CD14-positive monocyte (primary cell): ENCODE measurements at places on chromosomes 5 and 9.

DNA sequence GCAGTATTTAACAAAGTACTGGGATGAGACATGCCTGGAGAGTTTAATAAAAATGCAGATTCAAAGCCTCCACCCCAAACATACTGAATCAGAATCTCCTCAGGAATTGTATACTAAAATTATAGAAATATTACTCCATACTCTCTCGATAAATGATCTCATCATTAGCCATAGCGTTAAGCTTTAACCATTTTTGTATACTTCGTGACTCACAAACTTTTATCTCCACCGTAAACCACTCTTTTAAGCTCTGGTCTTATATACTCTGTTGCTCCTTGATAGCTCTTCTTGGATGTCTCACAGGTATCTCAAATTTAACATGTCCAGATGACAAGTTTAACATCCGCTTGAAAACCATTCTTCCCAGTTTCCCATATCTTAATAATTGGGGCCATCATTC, 327.8 kb downstream of the ADGRV1 start:
- no peak for DNase-seq

- DNase-seq: no peak
These were observed 198.6 kb upstream of the CDH6 start for GRCh38 chr5:30994902-30995301.

DNA sequence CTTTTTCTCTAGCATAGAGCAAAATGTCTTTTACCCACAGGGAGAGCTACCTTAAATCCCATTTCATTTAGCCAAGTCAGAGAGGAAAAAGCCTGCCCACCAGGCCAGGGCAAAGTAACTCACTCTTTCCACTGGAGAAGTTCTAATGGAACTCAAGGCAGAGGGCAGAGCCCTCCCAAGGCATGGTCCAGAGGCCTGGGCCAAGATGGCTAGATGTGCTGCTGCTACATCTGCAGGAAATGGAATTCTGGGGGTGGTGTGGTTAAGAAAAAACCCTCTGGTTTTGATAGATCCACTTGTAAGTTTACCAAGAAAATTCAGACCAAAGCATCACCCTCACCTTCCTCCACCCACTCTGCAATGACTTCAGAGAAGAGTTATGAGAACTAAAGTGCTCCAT, 37.3 kb downstream of the CSF2 start:
- DNase-seq: no peak

GRCh38 chr9:16341177-16341576, 529.3 kb downstream of the BNC2 start:
- DNase-seq: no peak

GRCh38 chr5:132055441-132055807, 5.0 kb upstream of the IL3 start:
- DNase-seq: no peak

DNA sequence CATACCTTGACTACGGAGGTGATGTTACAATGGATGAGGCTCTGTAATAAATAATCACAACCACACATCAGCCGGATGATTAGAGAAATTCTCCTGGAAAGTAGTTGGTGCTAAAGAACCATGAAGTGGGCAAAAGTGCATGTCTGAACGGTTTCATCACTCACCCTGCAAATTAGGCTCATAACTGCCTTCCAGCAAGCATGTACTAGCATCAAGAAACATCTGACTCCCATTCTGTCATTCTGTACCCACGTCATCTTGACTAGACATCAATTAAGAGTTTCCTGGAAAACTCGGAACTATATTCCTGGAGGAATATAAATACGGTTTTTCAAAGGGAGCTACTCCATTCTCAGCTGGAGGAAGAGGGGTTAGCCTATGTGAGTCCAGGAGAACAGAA, 52.2 kb downstream of the HSD17B3 start:
- DNase-seq: no peak
